ENCODE measurements at places on chromosomes 1 and 21.
A peak's percentile ranks its signal among the peaks of the same experiment; 100 is the strongest.

DNA sequence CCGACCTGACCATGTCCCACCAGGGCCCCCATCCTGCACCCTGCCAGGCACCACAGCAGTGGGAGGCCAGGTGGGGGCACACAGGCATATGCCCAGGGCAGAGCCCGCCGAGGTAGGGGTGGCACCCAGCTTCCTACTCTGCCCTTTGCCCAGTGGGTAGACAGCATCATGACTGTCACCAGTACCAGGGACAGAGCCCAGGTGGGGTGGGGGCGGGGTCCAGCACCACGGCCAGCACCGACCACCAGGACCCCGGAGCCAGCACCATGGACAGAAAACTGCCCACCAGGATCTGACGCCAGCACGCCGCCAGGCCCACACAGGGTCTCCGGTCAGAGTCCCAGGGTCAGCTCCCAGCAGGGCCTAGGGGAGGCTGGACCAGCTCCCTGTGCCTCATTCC lies 3.8 kb downstream of the TAS1R3 start:
- H3K27ac ChIP-seq, result no peak overlapping the region
- DNase-seq, result no peak
- no peaks in the 10 kb centered on the region for H3K27me3 ChIP-seq
- H3K4me3 ChIP-seq, result no peak overlapping the region

DNA sequence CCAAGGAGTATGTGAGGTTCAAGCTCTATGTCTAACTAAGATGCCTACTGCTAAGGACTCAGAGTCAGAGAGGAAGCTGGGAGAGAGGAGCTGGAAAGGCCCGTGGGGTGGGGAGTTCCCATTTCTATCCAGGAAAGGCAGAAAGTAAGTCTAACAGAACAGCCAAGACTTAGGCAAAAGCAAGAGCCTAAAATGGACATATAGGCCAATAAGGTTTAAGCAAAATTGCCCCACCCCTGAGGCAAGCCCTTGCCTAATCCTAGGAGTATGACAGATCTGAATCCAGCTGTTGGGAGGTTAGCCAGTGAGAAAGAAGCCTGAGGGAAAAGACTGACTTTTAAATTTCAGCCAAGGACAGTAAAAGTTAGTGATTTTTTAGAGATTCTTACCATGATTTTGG lies 1.6 kb upstream of the KLHDC9 start:
- no peak for DNase-seq
- no peaks in the 10 kb centered on the region for H3K27me3 ChIP-seq

GRCh38 chr1:9767964-9768668 lies 55.6 kb downstream of the CLSTN1 start:
- no peak overlapping the region for H3K4me3 ChIP-seq
- DNase-seq, result no peak
- no peaks in the 10 kb centered on the region for H3K27me3 ChIP-seq

DNA sequence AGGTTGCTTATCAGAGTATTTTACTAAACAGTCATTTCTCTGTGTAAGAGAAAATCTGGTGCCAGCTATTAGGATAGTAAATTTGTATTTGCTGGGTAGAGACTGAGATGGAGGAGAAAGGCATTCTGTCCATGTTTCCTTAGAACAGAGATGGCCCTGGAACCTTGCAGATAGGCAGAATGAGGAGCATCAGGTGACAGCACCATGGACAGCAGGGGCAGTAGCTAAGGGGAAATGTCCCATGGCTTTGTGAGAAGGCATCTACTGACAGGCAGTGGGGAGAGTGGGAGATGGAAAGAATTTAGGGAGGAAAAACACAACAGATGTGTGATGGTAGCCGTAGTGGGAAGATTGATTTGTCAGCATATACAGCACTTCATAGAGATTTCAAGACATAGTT lies 105.0 kb downstream of the PRRX1 start:
- H3K4me1 ChIP-seq, result no peaks in the 10 kb centered on the region
- no peak for DNase-seq
- no peak overlapping the region for H3K27ac ChIP-seq
- no peaks in the 10 kb centered on the region for H3K36me3 ChIP-seq
- H3K27me3 ChIP-seq, result peaks cover 5% of the 10 kb centered on the region
- no peak overlapping the region for H3K4me3 ChIP-seq

DNA sequence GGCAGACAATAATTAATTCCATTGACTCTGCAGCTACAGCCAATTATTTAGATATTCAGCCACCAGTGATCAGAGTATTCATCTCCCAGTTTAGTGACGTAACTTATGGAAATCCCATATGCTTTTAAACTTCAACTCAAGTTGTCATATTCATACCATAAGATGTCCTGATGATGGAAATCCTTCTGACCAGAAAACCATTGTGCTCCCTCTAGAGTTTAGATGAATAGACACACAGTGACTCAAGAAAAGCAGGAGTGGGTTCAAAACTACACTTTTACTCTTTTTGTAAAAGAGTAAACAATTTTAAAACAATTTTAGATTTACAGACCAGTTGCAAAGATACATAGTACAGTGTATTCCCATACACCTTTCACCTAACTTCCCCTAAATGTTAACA lies 463.7 kb downstream of the KCNT2 start:
- DNase-seq, result no peak
- H3K27ac ChIP-seq, result no peak overlapping the region
- no peaks in the 10 kb centered on the region for H3K4me1 ChIP-seq
- H3K36me3 ChIP-seq, result no peaks in the 10 kb centered on the region
- H3K4me3 ChIP-seq, result no peak overlapping the region

GRCh38 chr1:104702731-104703130 lies 953.0 kb downstream of the AMY1C start:
- no peak for DNase-seq
- H3K36me3 ChIP-seq, result no peaks in the 10 kb centered on the region
- no peaks in the 10 kb centered on the region for H3K27me3 ChIP-seq
- no peak overlapping the region for H3K4me3 ChIP-seq
- H3K27ac ChIP-seq, result no peak overlapping the region
- no peaks in the 10 kb centered on the region for H3K4me1 ChIP-seq

GRCh38 chr1:53182111-53182593 lies 14.5 kb upstream of the CPT2 start:
- no peak overlapping the region for H3K27ac ChIP-seq
- H3K4me1 ChIP-seq, result no peaks in the 10 kb centered on the region
- H3K27me3 ChIP-seq, result peaks cover 2% of the 10 kb centered on the region
- no peaks in the 10 kb centered on the region for H3K36me3 ChIP-seq

DNA sequence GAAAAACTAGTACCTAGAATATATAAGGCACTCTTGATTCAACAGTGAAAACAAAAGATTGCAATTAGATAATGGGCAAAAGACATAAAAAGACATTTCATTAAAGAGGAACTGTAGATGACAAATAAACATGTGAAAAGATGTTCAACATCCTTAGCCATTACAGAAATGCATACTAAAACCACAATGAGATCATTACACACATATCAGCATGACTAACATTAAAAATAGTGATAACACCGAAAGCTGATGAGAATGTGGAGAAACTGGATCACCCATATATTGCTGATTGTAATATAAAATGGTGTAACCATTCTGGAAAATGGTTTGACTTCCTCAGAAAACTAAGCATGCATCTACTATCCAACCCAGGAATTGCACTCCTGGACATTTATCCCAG lies 340.3 kb downstream of the SEC16B start:
- no peak overlapping the region for H3K4me3 ChIP-seq
- no peaks in the 10 kb centered on the region for H3K27me3 ChIP-seq
- H3K4me1 ChIP-seq, result no peaks in the 10 kb centered on the region
- no peak overlapping the region for H3K27ac ChIP-seq
- DNase-seq, result no peak

- peaks cover 15% of the 10 kb centered on the region for H3K27me3 ChIP-seq
- no peak for DNase-seq
- H3K27ac ChIP-seq, result no peak overlapping the region
- H3K4me3 ChIP-seq, result no peak overlapping the region
These were observed 6.5 kb upstream of the SEMA4A start for GRCh38 chr1:156146769-156147405.

DNA sequence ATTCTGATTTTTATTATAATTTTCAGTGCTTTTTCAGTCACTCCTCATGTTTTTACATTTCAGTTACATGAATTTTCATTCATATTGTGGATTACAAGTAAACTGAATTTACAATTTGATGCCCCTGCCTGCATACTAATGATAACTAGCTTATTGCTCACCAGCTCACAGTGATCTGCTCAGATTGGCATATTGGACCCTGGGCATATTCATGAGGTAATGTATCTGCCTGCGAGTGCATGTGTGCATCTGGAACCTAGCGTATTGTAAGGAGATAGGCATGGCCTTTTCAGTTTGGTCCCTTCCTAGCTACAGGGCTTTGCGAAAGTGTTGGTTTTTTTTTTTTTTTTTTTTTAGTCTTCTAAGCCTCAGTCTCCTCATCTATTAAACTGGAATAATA lies 213.7 kb downstream of the SDCCAG8 start:
- no peak overlapping the region for H3K27ac ChIP-seq
- peaks cover 5% of the 10 kb centered on the region for H3K36me3 ChIP-seq
- H3K4me3 ChIP-seq, result no peak overlapping the region
- H3K4me1 ChIP-seq, result no peaks in the 10 kb centered on the region
- DNase-seq, result no peak

DNA sequence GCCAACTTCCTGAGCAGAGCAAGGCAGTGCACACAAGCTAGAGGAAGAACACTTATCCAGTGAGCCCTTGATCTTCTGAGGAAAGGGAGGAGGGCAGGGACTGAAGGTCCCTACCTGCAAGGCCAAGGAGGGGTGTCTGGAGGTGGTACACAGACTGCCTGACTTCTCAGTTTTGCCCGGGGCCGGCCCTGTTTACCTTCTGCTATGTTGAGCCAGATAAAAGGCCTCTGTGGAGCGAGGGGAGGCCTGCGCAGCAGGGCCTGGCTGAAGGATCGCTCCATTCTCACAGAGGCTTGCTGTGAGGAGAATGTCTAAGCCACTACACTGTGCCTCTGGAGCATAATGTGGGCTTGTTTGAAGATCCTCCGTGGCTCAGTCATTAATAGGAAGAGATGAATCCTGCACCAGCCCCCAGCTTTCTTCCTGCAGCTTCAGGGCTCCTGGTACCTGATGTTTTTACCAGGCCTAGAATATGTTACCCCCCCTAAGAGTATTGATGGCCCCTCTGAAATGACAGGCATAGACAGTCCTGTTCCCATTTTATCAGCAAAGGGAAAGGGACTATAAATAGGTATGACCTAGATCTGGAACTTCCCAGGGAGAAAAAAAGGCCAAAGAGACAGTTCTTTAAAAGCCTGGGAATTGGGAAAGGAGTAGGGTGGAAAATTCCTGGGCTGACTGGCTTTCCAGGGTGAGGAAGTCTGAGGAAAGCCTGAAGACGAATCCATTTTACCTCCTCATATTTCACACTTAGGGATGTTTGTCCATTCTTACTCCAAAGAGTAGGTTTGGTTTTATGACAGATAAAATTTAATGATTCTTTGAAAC lies 4.7 kb downstream of the POGK start:
- DNase-seq, result no peak
- peak overlapping the region; percentile 89 for H3K27ac ChIP-seq
- H3K4me1 ChIP-seq, result peaks cover 46% of the 10 kb centered on the region

DNA sequence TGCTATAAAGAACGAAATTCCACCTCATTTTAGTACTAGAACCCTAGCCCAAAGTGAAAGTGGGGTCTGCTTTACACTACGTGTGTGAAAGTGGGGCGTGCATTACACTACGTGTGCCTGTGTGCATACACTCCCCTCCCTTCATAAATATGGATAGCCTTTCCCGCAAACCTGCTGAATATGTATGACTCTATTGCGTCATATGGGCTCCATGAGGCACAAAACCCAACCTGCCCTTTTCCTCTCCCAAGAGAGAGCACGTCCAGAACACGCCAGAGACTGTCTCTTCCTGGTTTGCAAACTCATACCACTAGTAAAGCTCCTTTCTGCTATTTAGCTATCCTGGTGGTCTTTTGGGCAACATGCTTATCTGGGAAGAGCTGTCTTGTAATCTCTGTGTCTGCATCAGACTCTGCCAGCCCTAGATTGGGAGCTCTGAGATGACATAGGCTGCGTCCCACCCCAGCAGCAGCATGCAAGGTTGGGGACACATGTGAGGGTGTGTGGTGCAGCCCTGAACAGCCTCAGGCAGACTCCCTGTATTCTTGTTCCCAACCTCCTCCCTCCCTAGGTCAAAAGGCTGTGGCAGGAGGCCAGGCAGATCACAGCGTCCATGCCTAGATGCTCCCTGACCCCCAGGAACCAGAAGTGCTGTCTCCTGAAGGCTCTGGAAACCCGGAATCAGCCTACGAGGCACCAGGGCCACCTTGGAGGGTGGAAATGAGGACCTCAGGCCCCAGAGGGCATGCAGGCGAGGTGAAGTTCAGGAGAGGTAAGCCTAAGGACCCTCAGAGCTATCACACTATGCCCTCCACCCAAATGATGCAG lies 12.3 kb upstream of the PADI1 start:
- H3K4me3 ChIP-seq, result no peak overlapping the region
- H3K27ac ChIP-seq, result no peak overlapping the region
- no peaks in the 10 kb centered on the region for H3K4me1 ChIP-seq

DNA sequence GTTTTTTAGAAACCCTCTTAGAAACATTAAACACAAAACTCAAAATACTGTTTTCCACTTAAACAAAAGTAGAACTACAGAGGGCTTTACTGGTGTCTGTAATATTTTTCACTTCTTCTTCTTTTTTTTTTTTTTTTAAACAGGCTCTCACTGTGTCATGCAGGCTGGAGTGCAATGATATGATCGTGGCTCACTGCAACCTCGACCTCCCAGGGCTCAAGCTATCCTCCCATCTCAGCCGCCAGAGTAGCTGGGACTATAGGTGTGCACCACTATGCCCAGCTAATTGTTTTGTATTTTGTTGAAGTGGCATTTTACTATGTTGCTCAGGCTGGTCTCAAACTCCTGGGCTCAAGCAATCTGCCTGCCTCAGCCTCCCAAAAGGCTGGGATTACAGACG lies 194.8 kb downstream of the DAB1 start:
- no peaks in the 10 kb centered on the region for H3K36me3 ChIP-seq
- H3K4me3 ChIP-seq, result no peak overlapping the region
- no peak for DNase-seq

DNA sequence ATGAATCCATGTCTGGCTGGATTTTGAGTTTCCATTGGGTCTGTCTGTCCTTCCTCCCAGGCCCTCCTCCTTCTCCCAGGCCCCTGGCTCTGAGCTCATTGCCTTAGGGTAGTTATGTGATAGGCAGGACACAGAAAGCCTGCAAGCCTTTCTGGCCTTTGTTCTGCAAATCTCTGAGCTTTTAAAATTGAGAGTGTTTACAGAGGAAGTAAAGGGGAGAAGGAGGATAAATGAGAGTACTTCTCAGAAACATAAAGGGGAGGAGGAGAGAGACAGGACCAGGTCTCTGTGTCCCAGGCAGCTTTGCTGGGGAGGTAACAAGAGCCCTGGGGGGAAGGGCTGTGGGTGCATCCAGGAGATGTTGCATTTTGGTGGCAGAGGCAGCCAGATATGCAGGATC lies 126.7 kb downstream of the FOXD2 start:
- H3K36me3 ChIP-seq, result no peaks in the 10 kb centered on the region
- H3K27ac ChIP-seq, result no peak overlapping the region
- peaks cover 65% of the 10 kb centered on the region for H3K27me3 ChIP-seq
- no peaks in the 10 kb centered on the region for H3K4me1 ChIP-seq

DNA sequence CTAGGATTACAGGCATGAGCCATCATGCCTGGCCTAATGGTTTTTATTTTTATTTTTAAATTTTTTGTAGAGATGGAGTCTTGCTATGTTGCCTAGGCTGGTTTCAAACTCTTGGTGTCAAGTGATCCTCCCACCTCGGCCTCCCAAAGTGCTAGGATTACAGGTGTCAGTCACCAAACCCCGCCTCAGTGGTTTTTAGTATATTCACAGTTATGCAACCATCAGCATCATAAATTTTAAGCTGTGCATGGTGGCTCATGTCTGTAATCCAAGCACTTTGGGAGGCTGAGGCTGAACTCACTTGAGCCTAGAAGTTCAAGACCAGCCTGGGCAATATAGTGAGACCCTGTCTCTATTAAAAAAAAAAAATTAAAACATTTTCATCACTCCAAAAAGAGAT lies 28.6 kb downstream of the PIK3CD start:
- H3K27me3 ChIP-seq, result no peaks in the 10 kb centered on the region
- H3K4me3 ChIP-seq, result peak overlapping the region; percentile 28
- peaks cover 62% of the 10 kb centered on the region for H3K36me3 ChIP-seq

Measured in effector memory CD8-positive, alpha-beta T cell (primary cell).